Stimulated activated CD4-positive, alpha-beta T cell treated with anti-CD3 and anti-CD28 coated beads, Interleukin-15, amount 100 ng/mL, for 48 hours (primary cell): ENCODE measurements at places on chromosomes 11 and 22.

- no peak for DNase-seq
These were observed 68.5 kb upstream of the C11orf58 start for GRCh38 chr11:16669799-16670415.

- DNase-seq: no peak
These were observed 4.3 kb upstream of the NHERF4 start for GRCh38 chr11:119180729-119181676.

GRCh38 chr22:50640857-50641647, 13.1 kb upstream of the ARSA start:
- no peak for DNase-seq

DNA sequence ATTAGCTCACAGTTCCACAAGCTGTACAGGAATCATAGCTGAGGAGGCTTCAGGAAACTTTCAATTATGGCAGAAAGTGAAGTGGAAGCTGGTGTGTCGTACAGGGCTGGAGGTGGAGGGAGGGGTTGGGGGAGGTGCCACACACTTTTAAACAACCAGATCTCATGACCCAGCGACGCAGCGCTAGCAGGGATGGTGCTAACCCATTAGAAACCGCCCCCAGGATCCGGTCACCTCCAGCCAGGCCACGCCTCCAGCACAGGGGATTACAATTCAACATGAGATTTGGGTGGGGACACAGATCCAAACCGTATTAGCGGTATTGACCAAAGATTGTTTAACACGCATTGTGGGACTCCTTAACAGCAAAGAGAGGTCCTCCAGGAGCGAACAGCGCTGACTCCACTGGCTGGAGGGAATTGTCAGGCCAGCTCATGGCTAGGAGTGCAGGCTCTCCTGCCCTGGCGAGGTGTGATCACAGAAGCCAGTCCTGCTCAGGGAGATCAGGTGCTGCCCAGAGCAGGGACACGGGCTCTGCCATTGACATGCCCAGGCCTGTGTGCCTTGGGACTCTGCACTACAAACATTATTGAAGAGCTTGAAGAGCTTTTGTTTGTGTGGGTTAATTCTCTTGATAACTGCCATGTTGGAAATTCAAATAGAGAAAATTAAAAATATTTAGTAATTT, 215.3 kb downstream of the TBC1D22A start:
- DNase-seq: no peak

GRCh38 chr11:75487365-75487764, 38.4 kb downstream of the GDPD5 start:
- no peak for DNase-seq

DNA sequence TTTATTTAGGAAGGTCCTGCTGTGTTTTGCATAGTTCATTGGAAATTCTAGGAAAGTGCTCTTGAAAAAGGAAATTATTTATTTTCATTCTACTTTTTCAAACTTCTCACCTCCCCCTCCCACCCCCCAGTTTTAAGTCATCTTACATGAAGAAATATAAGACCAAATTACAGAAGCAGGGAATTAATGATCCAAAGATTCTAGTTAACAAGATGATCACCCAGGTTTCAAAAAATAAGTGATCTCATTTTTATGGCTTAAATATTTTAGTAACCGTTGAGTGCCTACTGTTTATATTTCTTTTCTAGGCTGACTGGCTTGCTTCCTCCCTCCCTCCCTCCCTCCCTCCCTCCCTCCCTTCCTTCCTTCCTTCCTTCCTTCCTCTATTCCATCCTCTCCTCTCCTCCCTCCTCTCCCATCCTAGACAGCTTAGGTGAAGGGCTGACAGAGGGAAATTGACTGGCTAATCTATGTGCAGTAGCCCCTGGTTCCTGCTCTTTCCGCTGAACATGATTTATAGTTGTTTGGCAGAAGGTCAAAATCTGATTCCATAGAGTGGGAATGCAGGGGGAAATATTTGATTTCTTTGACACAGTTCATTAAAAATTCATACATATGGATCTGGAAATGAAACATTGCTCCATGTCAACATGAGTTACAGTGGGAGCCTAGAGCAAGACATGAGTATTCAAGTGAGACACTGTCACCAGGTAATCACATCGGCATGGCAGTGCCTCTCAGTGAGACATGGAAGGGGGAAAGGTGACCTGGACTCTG, 123.4 kb downstream of the COMMD9 start:
- no peak for DNase-seq

DNA sequence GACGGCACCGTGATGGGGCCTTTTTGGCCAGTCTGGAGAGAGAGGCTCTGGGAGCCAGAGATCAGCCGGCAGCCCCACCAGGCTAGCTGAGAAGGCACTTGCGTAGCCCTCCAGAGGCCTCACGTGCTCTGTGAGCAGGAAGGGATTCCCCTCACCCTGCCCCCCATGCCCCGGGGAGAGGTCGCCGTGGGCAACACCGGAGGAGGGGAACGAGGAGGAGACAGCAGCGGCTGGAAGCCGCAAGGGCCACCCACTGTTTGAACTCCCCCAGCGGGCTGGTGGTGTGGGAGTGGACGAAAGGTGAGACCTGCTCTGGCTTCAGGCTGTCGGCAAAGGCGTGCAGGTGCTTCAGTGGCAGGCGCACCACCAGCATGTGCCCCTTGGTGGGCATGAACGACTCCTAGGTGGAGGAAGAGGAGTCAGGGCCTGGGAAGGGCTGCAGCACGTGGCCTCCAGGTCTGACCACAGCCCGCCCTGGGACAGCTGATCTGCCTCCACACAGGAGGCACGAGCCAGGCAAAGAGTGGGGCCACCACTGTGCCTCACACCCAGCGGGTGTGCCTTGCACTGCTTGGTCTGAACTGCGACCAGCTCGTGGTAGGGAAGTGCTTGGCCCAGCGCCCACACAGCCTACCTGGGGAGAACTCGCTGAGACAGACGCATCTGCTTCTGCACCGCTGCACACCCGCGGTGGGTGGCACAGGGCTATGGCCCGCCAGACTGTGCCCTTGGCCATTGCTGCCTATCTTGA, 99.9 kb downstream of the MED15 start:
- DNase-seq: no peak
